ENCODE measurements at places on chromosomes 2 and 18.

DNA sequence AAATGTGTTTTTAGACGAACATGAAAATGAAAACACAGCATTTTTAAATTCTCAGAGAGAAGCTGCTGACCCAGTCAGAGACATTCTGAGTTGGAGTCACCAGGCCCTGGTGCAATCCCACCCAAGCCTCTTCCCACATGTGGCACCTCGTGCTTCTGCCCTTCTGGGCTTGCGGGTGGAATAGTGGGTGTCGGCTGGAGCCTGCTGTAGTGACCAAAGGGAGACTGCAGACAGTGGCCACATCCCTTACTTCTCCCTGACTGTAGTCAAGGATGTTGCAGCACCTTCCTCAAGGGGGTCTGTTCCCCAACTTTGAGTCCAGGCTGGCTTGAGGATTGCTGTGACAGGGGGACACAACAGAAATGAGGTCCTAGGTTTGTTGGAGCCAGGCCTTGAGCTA lies 104.4 kb upstream of the GLI2 start:
- DNase-seq: no peak

GRCh38 chr2:173446722-173447121 lies 92.0 kb downstream of the CDCA7 start:
- DNase-seq: no peak

DNA sequence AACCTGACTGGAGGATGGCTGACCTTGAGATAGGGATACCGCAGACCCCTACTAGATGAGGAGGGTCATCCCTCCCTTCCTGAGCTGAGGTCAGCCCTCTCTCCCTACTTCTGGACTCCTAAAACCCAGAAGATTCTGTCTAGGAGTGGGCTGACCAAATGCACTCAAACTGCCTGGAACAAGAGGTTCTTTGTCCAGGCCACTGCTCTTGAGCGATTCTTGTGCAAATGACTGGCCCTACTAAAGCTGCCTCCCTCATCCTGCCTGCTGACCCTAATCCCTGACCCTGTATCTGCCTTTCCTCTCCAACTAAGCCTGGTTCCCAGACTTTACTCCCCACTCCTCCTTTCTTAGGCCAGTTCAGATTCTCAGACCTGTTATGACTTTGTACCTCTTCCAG lies 56.2 kb downstream of the EFR3B start:
- DNase-seq: no peak

- no peak for DNase-seq
These were observed 26.9 kb downstream of the ANO7 start for GRCh38 chr2:241215421-241215820.

GRCh38 chr2:241612156-241613016 lies 24.6 kb downstream of the THAP4 start:
- DNase-seq: no peak

DNA sequence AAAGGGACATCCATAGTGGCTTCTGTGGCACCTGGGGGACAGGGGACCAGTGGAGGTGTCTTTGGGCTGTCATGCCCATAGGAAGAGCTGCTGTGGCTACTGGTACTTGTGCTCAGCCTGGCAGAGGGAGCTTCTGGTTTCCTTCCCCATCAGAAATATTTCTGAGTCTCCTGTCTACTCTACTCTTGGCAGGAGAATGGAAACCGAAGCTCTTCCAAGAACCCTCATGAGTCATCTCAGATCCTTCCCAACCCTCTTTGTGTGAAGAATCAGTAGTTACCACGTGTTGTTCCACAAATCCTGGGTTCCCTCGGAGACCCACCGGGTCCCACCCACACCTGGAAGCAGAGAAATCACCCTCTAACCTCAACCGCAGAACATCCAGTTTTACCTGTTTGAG lies 234.9 kb downstream of the FHOD3 start:
- DNase-seq: no peak
